ENCODE measurements at places on chromosomes 11 and 22. TPM values are rescaled to one million over a fixed set of nuclear protein-coding genes. Genes with fewer than 3 reads are reported as not detected.

The IL17REL gene
- not detected for total RNA-seq

The C22orf42 gene
- not detected for total RNA-seq

The THRSP gene
- 31.3 TPM for total RNA-seq

The MIOX gene
- total RNA-seq, result not detected

The SOX10 gene
- total RNA-seq, result 0.17 TPM

The SMC1B gene
- not detected for total RNA-seq

The PAX6 gene
- total RNA-seq, result not detected

The CNTF gene
- 3.2 TPM for total RNA-seq

The VPREB1 gene
- total RNA-seq, result not detected

The CD3D gene
- 0.46 TPM for total RNA-seq

The MRGPRX4 gene
- not detected for total RNA-seq

The C11orf52 gene
- 6.7 TPM for total RNA-seq

GRCh38 chr11:107293677-107294344, 163.8 kb downstream of the CWF19L2 start:
- no peak for DNase-seq

GRCh38 chr22:46546466-46547178, 9.2 kb upstream of the CELSR1 start:
- DNase-seq, result no peak

DNA sequence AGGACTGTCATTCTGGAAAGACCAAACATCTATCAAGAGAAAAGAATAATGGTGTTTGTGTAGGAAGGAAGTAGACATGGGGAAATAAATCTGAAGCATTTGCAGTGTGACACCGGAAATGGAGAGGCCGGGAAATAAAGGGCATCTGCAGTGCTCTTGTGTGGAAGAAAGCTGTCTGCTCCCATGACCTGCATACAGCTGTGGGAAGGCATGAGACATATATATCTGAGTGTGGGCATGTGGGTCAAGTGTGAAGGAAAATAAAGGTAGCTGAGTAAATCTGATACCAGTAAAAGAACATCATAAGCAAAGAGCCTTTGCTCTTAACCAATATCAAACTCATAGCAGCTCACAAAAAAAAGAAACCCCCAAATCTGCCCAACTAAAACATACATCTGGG, 72.1 kb upstream of the OR5AK2 start:
- DNase-seq, result no peak

DNA sequence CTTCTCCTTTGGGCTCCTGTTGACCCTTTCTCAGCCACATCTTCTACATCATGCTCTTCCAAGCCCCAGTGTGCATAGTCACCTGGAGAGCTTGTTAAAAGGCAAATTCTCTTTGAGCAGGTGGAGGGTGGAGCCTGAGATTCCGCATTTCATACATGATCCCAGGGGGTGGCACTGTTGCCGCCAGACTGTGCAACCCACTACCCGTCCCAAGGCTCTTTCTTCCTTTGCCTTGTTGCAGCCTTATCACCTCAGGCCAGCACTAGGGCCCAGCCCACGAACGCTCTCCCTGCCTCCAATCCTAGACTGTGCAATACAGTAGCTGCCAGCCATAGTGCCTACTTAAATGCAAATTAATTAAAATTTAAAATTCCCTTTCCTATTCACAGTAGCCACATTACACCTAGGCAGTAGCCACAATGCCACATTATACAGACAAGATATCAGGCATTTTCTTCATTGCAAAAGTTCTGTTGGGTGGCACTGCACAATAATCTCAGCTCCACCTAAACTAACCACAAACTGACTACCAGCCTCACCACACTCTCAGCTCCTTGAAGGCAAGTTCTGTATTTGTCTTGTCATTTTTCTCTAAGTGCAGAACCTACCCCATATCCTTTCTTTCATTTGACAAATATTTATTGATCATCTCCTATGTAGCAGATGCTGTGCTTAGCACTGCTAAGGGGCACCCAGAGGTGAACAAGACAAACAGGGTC, 4.6 kb upstream of the KCNJ5 start:
- DNase-seq, result no peak

GRCh38 chr11:75705541-75705940, 12.1 kb upstream of the MOGAT2 start:
- DNase-seq, result no peak

- no peak for DNase-seq
Measured at GRCh38 chr11:5307256-5308019, 5.7 kb upstream of the OR51B4 start.

- DNase-seq, result no peak
Measured at GRCh38 chr11:35376613-35377012, 42.7 kb downstream of the SLC1A2 start.

DNA sequence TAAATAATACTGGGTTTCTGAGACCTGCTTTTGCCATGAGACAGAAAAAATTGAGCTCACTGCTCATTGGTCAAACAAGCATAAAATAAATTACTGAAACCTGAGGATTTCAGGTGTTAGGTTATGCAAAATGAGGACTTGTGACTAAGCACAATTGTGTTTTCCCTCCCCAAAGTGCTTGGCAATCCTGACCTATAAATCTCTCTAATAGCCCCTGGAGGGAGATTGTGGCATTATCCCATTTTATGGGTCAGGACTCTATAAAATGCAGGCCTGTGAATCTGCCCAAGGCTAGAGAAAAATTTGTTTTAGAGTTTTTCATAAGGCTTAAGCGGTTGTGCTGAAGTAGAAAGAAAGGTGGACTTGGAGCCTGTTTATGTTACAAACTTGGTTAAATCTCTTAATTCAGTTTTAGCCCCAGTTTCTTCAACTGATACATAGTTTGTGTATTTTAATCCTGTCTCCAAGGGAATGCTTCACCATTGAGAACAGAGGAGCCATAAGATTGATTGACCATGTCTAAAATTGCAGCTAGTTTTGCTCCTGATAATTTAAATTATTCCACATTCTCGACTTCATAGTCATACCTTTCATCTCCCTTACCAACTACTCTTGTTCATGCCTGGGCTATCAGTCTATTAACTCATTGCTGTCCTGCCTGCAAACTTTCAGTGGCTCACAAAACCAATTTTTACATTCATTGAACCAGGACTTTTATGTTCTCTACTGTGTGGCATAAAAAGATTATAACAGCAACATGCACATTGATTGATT, 63.6 kb upstream of the LRRC4C start:
- no peak for DNase-seq

GRCh38 chr22:19610518-19611253, 86.5 kb upstream of the CLDN5 start:
- DNase-seq, result no peak

- no peak for DNase-seq
Measured at GRCh38 chr11:42521994-42522393, 789.8 kb upstream of the API5 start.

- no peak for DNase-seq
Measured at GRCh38 chr11:61851900-61852295, 23.8 kb downstream of the FADS2 start.

DNA sequence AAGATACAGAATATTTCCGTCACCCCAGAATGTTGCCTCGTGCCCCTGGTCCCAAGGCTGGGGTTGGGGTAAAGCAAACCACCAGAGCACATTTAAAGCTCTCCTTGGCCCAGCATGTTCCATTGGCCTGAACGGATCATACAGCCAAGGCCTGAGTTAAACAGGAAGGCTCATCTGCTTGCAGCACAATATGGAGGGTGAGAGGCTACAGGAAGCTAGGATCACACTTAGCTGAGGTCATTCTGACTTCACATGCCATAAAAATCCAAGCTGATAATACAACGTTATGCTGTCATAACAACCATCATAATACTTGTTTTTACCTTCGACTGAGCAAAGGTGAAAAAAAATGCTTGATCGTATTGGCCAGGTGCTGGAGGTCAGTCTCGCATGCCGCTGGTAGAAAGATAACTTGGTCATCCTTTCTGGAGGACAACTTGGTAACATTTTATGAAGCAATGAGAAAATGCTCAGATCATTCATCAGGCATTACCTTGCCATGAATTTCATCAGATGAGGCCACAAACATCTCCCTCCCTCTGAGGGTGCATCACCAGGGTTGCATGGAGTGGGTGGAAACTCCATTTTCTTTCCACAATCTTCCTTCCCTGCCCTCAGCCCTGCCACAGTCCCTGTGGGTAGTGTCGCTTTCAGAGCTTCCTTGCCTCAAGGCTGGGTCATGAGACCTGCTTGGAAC, 31.9 kb upstream of the RTL6 start:
- DNase-seq, result no peak

DNA sequence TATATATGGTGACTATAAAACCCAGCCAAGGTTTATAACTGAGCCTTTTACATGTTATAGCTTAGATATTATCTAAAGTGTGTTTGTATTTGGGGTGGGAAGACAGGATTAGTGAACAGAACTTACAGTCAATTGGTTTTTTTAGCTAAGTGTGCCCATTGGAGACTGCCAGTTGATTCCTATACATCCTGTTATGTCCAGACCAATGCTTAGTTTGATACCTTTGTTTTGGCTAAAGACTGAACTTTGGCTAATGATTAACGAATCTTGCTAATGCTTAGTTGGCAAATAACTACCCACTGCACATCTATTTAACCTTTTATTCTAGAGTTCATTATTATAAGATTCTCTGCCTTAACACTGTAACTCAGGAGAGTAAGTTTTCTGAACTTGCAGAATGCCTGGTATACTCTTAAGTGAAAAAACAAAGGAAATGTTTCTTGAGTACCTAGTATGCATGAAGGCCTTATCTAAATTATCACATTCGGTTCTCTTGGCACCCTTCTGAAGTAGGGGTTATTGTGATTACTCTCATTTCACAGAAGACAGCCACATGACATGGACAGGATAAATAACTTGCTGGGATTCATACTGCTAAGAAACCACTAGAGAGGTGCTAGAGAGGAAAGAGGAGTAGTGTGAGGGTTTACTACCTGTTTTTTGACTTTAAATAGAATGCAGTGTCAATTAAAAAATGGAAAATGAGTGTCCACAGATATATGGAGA, 54.0 kb downstream of the KREMEN1 start:
- no peak for DNase-seq

GRCh38 chr11:93216511-93217101, 18.8 kb upstream of the SLC36A4 start:
- no peak for DNase-seq

GRCh38 chr22:35315141-35315854, 15.6 kb downstream of the TOM1 start:
- peak; percentile 60 for DNase-seq

GRCh38 chr22:48145738-48146137, 1383.3 kb downstream of the TBC1D22A start:
- no peak for DNase-seq

- DNase-seq, result no peak
Measured at GRCh38 chr22:43722444-43722843, 89.7 kb downstream of the EFCAB6 start.

DNA sequence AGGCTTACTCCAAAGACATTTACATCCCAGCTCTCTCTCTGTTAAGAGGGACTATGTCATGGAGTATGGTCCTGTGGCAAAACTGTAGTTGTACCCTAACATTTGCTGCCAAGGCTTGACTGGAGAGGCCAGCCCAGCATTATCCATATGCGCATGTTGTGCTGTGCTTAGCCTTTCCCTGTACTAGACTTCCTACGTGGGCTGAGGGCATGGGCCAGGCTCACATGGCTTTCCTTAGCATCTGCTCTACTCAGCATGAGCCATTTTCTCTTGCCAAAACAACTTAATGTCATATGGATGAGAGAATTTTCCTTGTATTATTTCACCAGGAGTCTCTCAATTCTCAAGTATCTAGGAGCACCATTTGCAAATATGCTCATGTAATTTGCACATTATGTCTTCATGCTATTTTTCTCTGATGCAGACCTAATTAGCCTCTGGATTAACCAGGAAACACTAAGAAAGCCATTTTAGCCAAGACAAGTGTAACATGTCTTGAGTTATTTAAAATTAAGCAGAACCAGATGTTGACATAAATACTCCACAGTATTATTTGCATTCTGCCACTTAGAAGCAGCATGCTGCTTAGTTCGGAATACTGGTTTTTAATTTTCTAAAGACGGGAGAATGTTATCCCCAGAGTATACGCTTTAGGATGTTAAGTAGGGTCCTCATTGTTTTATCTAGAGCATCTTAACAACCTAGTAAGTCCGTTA, 71.7 kb upstream of the FAR1 start:
- no peak for DNase-seq

DNA sequence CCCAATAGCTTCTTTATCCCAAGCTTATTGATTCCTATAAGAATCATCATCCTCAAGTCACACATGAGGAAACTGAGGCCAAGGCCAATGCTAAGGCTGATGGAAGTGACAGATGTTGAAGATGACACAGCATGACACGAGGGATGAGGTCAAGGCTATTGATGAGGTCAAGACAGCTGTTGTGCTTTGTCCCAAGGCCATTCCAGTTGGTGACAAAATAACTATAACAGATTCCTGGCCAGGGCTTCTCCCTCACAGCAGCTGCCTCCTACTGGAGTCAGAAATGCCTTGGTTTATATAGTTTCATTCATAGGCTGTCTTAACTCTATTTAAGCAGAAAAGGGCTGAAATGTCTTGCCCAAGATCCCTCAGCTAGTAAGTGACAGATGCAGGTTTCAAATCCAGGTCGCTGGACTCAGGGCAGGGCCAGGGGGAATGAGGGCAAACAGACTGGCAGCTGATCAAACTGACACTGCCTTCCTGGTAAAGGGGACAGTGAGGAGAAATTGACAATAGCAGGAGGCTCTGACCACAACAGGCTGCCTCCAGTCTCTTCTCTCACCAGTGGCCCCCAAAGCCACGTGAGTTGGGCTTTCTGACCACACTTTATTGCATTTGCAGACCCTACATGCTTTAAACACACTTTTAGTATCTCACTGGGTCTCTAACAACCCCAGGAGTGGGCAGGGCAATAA, 16.5 kb downstream of the MIF start:
- no peak for DNase-seq

DNA sequence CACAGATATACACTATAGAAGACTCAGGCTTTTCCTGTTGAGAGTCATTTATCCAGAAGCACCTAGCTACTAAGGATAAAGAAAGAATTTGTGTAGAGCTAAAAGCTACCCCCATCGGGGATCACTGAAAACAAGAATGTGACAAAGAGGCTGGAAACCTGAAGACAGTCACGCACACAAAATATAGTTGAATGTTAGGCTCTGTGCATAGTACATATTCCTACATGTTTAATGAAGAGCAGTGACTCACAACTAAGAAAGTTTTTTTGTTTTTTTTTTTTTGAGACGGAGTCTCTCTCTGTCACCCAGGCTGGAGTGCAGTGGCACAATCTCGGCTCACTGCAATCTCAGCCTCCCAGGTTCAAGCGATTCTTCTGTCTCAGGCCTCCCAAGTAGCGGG, 8.4 kb downstream of the OR10V1 start:
- DNase-seq, result no peak

GRCh38 chr11:130979386-130979972, 63.2 kb upstream of the SNX19 start:
- DNase-seq, result no peak
